ENCODE measurements at places on chromosomes 3 and 15.

DNA sequence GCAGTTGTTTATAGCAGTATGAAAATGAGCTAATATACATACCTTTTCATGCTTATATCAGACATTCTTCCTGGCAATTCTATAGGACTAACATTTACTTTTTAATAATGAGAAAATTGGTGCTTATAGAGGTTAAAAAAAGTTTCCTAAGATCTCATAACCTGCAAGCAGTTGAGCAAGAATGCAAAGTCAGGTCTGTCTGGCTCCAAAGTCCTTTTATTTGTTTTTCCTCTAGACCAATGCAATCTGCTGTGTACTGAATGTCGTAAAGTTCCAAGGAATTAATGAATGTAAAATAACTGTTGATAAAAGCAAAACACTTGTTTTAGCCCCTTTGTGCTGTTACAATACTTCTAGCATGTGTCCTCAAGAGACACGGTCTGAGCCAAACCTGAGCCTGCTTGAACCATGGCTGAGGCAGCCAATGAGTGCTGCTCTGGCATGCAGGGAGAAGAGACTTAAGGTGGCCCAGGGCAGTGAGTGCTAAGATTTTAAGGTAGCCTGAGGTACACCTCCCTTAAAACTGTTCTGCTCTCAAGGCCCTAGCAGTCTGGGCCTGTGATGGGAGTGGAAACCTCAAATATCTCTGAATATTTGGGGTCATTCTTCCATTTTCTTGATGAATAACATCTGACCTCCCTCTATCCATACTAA is 555.1 kb upstream of the NAALADL2 start:
- no peak for DNase-seq

DNA sequence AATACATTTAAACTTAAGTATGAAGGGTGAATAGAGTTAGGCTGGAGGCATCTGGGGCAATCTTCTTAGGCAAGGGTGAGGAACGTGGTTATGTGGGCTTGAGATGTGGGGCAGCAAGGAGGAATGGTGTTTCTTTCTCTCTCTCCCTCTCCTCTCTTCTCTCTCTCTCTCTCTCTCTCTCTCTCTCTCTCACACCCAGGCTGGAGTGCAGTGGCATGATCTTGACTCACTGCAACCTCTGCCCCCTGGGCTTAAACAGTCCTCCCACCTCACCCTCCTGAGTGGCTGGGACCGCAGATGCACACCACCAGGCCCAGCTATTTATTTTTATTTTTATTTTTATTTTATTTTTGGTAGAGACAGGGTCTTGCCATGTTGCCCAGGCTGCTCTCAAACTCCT is 4.0 kb upstream of the MGA start:
- DNase-seq, result no peak

- no peak for DNase-seq
These were observed 20.6 kb upstream of the RFTN1 start for GRCh38 chr3:16533928-16534574.

GRCh38 chr3:124246376-124246775 is 254.5 kb upstream of the ROPN1 start:
- DNase-seq, result no peak

DNA sequence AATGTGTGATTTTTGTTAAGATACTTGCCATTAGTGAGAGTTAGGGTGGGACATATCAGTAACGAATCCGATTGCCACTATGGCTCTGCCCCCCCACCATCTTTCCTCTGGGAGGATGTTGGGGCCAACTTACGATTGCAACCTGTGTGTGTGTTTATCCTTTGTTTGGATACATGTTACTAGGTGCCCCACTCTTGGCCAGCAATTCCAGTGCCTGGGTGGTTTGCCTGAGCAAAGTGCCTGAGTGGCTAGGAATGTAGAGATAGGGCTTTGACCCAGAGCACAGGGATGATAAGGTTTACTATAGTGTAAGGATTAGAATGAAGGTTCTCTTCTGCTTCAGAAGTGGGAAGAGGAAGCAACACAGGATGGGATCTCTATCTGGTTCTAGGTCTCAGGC is 231.8 kb downstream of the TP63 start:
- no peak for DNase-seq

DNA sequence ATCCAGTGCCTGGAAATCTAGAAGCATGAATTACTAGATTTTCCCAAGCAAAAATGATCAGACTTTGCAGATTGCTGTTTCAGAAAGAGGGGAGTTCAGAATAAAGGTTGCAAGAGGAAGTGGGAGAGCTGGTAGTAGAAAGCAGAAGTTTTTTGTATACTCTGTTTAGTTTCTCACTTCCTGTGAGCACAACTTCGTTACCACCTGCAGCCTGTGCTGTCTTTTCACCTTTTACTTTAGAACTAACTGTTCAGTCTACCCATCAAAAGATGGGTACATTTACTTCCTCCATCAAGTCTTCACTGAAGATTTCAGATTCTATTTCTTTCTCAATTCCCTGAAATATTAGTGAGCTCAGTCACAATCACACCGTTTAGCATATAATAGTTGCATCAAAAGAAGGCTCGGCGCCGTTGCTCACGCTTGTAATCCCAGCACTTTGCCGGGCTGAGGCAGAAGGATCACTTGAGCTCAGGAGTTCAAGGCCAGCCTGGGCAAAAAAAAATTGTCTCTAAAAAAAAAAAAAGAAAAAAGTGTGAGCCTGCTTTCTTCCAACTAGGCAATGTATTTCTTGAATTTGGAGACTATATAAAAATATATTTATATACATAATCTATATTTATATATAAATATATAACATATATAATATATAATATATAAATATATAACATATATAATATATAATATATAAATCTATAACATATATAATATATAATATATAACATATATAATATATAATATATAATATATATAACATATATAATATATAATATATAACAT is 1.8 kb upstream of the CEP97 start:
- DNase-seq, result no peak

GRCh38 chr3:16132190-16132589 is 42.3 kb upstream of the GALNT15 start:
- DNase-seq, result no peak

GRCh38 chr15:40511093-40511471 is 40.3 kb downstream of the CHST14 start:
- no peak for DNase-seq

DNA sequence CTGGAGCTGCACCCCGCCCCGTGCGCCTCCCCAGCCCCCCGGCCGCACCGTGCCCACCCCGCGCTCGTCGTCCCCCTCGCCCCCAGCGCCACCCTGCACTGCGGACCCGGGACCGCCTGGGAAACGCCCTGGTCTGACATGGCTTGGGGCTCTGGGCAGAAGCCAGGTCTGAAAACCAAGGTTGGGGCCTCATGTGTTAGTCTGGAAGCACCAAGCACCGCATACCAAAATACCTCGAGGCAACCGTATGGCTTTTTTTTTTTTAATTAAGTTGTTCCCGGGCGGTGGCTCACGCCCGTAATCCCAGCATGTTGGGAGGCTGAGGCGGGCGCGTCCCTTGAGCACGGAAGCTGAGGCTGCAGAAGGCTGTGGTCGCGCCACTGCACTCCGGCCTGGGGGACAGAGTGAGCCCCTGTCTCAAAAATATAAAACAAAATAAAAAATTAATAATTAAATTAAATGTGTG is 91.5 kb upstream of the CHD2 start:
- no peak for DNase-seq

- DNase-seq, result no peak
These were observed 1.4 kb downstream of the EPHB1 start for GRCh38 chr3:134796281-134797056.

- DNase-seq, result no peak
These were observed 7.3 kb downstream of the PRKCD start for GRCh38 chr3:53168175-53168923.

DNA sequence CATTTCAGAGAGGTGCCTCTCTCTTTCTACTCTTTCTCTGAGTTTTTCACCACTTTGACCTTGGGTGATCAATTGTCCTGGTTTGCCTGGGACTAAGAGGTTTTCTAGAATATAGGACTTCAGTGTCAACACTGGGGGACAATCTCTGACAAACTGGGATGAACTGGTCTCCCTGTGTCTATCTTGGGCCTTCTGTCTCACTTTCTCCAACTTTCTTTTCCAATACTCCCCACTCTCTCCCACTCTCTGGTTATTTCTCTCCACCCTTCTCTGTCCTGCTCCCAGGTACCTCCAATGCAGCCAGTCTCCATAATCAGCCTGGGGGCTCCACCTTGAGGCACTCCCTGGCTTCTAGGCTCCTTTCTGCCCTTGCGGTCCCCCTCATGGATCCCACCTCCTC is 4.7 kb upstream of the ITGA11 start:
- DNase-seq, result no peak

GRCh38 chr3:88343264-88343663 is 193.5 kb downstream of the C3orf38 start:
- DNase-seq, result no peak

- DNase-seq, result no peak
These were observed 39.7 kb downstream of the GLDN start for GRCh38 chr15:51380999-51381806.

DNA sequence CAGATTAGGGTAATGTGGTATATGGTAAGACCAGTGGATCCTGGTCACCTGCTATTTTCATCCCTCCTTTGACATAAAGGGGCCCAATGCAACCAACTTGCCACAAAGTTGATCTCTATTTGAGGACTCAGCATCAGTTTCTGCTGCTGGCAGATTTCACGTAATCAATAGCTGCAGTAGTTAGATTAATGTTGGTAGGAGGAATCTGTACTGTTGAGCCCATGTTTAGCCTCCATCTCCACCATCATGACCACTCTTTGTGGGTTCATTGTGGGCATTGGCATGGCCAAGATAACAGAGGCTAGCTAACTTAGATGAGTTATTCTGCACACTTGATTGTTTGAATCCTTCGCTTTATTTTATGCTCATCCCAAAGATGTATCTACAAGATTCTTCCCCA is 29.9 kb downstream of the CGGBP1 start:
- no peak for DNase-seq

DNA sequence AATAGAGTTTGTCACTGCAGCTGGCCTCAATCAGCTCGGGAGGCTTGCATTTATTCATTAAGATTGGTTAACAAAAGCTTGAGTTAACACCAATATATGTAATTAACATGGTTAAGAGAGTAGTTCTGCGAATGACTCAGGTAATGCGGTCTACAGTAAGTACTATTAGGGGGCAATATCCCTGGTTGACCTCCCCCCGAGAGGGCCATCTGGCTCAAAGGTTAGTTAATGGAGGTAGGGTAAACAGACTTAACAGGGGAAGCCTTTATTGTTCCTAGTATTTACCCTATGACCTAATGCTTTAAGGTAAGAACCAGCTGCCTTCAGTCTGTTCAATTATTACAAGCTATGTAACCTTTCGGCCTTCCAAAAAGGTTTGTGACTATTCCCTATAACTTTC is 403.3 kb upstream of the SGO1 start:
- no peak for DNase-seq

DNA sequence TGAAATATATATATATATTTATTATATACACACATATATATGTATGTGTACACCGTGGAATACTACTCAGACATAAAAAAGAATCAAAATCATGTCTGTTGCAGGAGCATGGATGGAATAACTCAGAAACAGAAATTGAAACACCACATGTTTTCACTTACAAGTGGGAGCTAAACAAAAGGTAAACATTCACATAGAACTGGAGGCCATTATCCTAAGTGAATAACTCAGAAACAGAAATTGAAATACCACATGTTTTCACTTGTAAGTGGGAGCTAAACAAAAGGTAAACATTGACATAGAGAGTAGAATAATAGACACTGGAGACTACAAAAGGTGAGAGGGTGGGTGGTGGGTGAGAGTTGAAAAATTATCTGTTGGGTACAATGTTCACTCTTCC is 171.5 kb upstream of the GOLIM4 start:
- no peak for DNase-seq

- no peak for DNase-seq
These were observed 14.8 kb downstream of the KLHL6 start for GRCh38 chr3:183540501-183541234.

DNA sequence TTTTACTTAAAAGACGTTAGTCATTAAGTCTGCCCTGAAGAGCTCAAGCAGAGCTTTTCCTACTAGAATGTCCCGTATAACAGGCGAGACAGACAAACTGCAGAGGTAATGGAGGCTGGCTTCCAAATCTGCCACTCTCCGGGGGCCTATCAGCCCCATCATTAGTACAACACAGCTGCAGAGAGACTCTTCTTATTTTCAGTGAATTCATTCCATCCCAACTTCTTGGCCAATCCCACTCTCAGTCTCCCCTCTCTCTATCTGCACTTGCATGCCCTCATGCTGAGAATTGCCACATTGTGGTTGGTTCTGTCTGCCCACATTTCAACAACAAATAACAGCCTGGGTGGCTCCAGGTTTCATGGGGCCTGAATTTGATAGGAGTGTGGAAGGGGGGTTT is 412.7 kb downstream of the ERC2 start:
- no peak for DNase-seq

DNA sequence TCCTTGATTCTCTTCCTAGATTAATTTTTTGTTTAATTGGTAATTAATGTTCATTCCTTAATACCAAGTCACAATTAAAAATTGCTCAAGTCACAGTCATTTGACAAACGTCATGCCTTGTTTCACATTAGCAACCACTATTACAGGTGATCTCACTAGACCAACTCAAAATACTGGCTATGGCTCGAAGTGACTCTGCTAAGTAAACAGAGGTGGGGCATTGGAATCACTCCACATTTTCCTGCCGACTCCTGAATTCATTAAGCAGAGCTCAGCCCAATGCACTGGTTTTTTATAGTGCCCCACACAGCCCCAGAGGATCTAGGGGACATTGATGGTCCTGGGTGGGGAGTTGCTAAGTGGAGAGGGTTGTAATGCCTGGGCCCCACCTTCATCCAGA is 201.2 kb upstream of the NSMCE3 start:
- DNase-seq, result no peak

DNA sequence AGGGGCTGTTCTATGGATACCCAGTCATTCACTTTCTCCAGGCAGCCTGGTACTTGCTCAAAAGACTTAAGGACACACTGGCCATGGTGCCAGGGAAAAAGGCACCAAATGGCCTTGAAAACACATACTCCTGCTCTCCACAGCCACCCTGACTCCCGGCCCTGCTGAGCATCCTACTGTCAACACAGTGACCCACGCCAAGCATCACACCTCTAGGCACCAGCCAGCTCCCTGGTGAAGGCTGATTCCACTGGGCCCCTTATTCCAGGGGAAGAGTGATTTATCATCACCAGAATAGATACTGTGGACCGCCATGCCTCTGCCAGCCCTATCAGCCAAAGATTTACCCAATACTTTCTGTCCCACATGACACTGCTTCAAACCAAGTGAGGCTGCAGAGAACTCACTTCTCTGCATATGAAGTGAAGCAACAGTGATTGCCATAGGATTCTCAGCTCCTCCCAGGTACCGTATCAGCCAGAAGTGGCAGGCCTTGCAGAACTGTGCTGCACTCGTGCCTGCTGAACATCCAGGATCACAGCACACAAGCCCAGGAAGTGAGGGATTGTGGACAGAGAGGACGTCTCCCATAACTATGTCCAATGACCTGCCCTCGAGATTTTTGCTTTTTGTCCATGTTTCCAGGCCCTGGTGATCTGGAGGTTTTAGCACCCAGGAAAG is 63.7 kb downstream of the WHAMM start:
- no peak for DNase-seq

- no peak for DNase-seq
These were observed 26.6 kb downstream of the SRPRB start for GRCh38 chr3:133831966-133832801.

- DNase-seq, result no peak
These were observed 31.5 kb upstream of the ADAMTS17 start for GRCh38 chr15:100373120-100373896.

- DNase-seq, result no peak
These were observed 31.6 kb downstream of the MCF2L2 start for GRCh38 chr3:183396662-183397391.

GRCh38 chr3:139466360-139466759 is 10.0 kb downstream of the RBP2 start:
- no peak for DNase-seq

- DNase-seq, result no peak
These were observed 110.3 kb upstream of the ETV5 start for GRCh38 chr3:186219211-186219638.

Data from NCI-H187 treated with DMSO at 0.1 percent for 48 hours (cell line).